ENCODE measurements at places on chromosomes 16 and 17. TPM values are rescaled to one million over a fixed set of nuclear protein-coding genes. Genes with fewer than 3 reads are reported as not detected.

The CHD9NB gene
- polyA plus RNA-seq: 1.5 TPM

The SLC9A5 gene
- 0.26 TPM for polyA plus RNA-seq

The MYH8 gene
- not detected for polyA plus RNA-seq

The ITGB4 gene
- polyA plus RNA-seq: 4.6 TPM

The LGALS9B gene
- not detected for polyA plus RNA-seq

The RHBDF1 gene
- polyA plus RNA-seq: 89.8 TPM

The TP53TG3B gene
- not detected for polyA plus RNA-seq

The XYLT2 gene
- 8.1 TPM for polyA plus RNA-seq

The KRT9 gene
- not detected for polyA plus RNA-seq

The PRSS21 gene
- not detected for polyA plus RNA-seq

The RHOT2 gene
- polyA plus RNA-seq: 101 TPM

The KRTAP9-8 gene
- not detected for polyA plus RNA-seq

The ASGR2 gene
- 0.41 TPM for polyA plus RNA-seq

The CCDC200 gene
- polyA plus RNA-seq: not detected

The TLCD2 gene
- polyA plus RNA-seq: 1.6 TPM

The SECTM1 gene
- 3.2 TPM for polyA plus RNA-seq

The KRT24 gene
- polyA plus RNA-seq: not detected

The C17orf113 gene
- 0.26 TPM for polyA plus RNA-seq

The NPIPB6 gene
- polyA plus RNA-seq: 0.12 TPM

The KRT12 gene
- polyA plus RNA-seq: not detected

The CASKIN1 gene
- 3.4 TPM for polyA plus RNA-seq

The ATP1B2 gene
- polyA plus RNA-seq: 0.91 TPM

The FGF11 gene
- polyA plus RNA-seq: 2.0 TPM

The TBC1D3G gene
- polyA plus RNA-seq: not detected

The SCARF1 gene
- polyA plus RNA-seq: 22.6 TPM

The TPSAB1 gene
- 5.8 TPM for polyA plus RNA-seq

The ARHGAP23 gene
- 33.2 TPM for polyA plus RNA-seq

The KDM6B gene
- 5.2 TPM for polyA plus RNA-seq

The CCL3 gene
- polyA plus RNA-seq: not detected

The DRC3 gene
- 3.0 TPM for polyA plus RNA-seq

The SLFN14 gene
- polyA plus RNA-seq: not detected

The AURKB gene
- 0.38 TPM for polyA plus RNA-seq

The PERCC1 gene
- 0.59 TPM for polyA plus RNA-seq

The CRYBA1 gene
- polyA plus RNA-seq: not detected

The SLC16A6 gene
- polyA plus RNA-seq: 0.14 TPM

The CCDC144A gene
- polyA plus RNA-seq: 0.32 TPM

The VPS4A gene
- polyA plus RNA-seq: 38.8 TPM

The GDPD1 gene
- polyA plus RNA-seq: 0.95 TPM

The APRT gene
- polyA plus RNA-seq: 166 TPM

The KRTAP4-5 gene
- not detected for polyA plus RNA-seq

The GINS2 gene
- 0.51 TPM for polyA plus RNA-seq

The AATK gene
- 6.5 TPM for polyA plus RNA-seq

The FN3K gene
- polyA plus RNA-seq: 48.4 TPM

The CBX2 gene
- polyA plus RNA-seq: 2.9 TPM

Measured in heart right ventricle (tissue), 16 donors.